ENCODE measurements at places on chromosomes 16 and 17.

DNA sequence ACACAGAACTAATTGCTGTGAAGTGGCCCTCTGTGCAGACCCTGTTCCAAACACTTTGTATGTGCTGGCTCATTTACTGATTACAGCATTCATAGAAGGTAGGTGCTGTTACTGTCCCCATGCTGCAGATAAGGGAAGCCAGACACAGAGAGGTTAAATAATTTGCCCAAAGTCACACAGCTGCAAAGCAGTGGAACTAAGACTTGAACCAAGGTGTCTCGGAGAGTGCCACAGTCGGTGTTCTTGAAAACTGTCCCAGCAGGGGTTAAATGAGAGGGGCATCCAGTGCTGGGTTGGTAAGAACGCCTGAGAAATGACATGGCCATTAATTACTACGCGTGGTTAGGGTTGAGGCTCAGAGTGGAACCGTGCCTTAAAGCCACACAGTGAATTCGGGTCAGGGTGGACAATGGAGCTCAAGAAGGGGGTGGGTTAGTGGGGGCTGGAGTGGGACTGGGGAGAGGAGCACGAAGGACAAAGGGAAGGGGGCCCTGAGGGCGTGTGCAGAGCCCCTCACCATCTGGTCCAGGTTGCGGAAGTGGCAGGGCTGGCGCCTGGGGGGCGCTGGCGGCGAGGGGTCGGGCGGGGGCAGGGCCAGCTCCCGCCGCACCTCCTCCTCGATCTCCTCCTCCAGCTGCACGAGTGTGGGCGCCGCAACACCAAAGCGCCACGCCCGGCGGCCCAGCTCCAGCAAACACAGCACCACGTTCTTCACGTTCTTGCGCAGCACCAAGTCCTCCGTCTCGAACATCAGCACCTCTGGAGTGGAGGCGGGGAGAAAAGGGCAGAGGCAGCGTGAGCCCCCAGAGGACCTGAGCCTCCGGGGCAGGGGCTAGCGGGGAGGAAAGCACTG lies 3.3 kb downstream of the GAS2L2 start:
- no peak overlapping the region for H3K4me3 ChIP-seq
- peaks cover 23% of the 10 kb centered on the region for H3K27me3 ChIP-seq
- DNase-seq: no peak
- H3K27ac ChIP-seq: no peak overlapping the region

DNA sequence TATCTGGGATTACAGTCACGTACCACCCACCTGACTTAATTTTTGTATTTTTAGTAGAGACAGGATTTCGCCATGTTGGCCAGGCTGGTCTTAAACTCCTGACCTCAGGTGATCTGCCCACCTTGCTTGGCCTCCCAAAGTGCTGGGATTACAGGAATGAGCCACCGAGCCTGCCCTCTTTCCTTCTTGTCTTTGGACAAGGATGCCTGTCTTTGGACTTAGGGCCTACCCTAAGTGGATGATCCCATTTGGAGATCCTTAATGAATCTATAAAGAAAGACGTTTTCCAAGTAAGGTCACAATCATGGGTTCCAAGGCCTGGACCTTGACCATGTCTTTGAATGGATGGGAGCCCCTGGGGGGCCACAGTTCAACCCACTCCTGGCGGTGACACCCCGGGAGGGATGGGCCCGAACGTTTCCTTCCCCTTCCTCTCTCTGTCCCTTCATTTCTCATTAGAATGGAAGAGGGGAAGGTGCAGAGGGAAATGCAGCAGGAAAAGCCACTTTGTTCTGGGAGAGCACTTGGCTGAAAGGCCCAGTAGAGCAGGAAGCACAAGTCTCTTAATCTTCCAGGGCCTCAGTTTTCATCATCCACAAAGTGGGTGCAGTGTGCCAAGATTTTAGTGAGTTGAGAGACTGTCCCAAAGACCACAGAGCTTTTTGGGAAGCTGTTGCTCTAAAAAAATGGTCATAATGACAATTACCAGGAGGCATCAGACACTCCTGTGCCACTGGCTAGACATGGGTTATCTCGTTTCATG lies 353.3 kb downstream of the SEC14L1 start:
- peak overlapping the region; percentile 16 for H3K27ac ChIP-seq
- H3K36me3 ChIP-seq: peaks cover 79% of the 10 kb centered on the region

- no peak overlapping the region for H3K4me3 ChIP-seq
- H3K36me3 ChIP-seq: no peaks in the 10 kb centered on the region
- peaks cover 5% of the 10 kb centered on the region for H3K4me1 ChIP-seq
- no peaks in the 10 kb centered on the region for H3K27me3 ChIP-seq
Observed at GRCh38 chr17:39001703-39002637, 34.8 kb upstream of the FBXO47 start.

DNA sequence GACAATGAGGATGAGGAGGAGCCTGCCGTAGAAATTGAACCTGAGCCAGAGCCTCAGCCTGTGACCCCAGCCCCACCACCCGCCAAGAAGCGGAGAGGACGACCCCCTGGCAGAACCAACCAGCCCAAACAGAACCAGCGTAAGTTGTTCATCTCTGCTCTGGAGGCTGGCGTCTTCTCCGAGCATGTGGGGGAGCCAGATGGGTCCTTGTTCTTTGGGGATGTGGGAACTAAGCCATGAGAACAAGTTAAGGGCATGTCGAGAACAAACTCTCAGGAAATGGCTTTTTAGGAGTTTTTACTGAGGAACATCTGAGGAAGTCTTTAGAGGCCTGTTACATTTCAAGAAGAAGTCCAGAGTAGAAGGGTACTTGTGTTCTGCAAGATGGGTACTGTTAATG lies 8.2 kb upstream of the CARMIL2 start:
- no peak for DNase-seq
- no peak overlapping the region for H3K4me3 ChIP-seq
- no peaks in the 10 kb centered on the region for H3K4me1 ChIP-seq
- H3K27me3 ChIP-seq: no peaks in the 10 kb centered on the region

DNA sequence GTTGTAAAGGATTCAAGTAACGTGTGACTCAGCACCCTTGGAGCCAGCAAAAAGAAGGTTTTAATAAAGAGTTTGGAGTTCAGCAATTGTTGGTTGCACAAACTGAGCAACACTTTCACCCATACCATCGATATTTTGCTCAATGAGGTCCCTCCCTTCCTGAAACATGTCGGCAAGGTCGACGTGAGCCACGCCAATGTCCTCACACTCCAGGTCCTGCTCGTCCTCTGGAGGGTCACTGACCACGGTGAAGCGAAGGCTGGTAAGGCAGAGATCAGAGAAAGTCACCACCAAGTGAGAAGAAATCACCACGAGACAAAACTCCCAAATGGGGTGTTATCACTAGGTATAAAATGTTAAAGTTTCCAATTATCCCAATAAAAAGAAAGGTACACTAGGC lies 98.3 kb downstream of the RPGRIP1L start:
- H3K4me1 ChIP-seq: no peaks in the 10 kb centered on the region
- no peak overlapping the region for H3K27ac ChIP-seq
- H3K4me3 ChIP-seq: no peak overlapping the region
- no peaks in the 10 kb centered on the region for H3K27me3 ChIP-seq

- DNase-seq: no peak
- H3K27me3 ChIP-seq: no peaks in the 10 kb centered on the region
- no peaks in the 10 kb centered on the region for H3K4me1 ChIP-seq
- H3K36me3 ChIP-seq: no peaks in the 10 kb centered on the region
- H3K27ac ChIP-seq: no peak overlapping the region
- no peak overlapping the region for H3K4me3 ChIP-seq
Observed at GRCh38 chr17:9935408-9935807, 30.3 kb upstream of the RCVRN start.

DNA sequence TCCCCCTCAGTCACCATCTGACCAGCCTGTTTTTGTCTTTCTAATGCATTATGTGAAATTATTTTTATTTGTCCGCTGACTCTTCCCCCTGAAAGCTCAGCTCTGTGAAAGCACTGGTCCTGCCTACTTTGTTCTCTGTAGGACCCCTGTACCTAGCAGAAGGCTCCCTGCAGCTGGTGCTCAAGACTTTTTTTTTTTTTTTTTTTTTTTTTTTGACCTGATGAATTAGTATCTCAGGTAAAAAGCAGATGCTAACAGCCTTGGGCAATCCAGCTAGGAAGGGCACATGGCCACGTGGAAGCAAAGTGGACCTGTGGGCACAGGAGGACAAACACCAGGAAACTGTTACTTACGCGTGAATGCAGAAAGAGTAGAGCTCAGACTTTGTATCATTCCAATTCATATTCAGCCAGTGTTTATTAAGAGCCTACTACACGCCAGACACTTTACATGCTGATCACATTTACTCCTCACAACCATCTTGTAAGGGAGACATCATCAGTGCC lies 629 bp upstream of the UNC119 start:
- H3K27ac ChIP-seq: peak overlapping the region; percentile 35
- peak overlapping the region; percentile 77 for H3K4me3 ChIP-seq
- no peaks in the 10 kb centered on the region for H3K27me3 ChIP-seq
- peaks cover 42% of the 10 kb centered on the region for H3K36me3 ChIP-seq

- no peak overlapping the region for H3K4me3 ChIP-seq
- no peaks in the 10 kb centered on the region for H3K4me1 ChIP-seq
- DNase-seq: no peak
Observed at GRCh38 chr16:74736531-74737157, 36.0 kb upstream of the MLKL start.

DNA sequence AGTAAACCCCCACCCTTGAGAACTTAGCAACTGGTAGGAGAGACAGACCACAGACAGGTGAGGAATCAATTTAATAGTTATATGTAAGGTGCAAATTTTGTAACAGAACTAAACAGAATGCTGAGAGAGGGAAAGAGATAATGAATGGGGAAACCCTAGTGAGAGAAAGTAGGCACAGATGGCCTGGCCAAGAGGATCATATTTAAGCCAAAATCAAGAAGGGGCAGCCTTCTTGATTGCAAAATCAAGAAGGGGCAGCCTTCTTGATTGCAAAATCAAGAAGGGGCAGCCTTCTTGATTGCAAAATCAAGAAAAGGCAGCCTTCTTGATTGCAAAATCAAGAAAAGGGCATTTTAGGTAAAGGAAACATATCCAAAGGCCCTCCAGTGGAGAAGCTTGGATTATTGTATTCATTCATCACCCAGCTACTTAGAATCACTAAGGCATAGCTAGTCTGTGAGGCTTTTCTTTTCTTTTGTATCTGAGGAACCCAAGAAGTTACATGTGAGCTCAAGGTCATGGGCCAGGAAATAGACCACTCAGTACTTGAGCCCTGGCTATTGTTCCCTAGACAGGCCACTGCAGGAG lies 190.6 kb downstream of the CYLD start:
- DNase-seq: no peak
- H3K27me3 ChIP-seq: no peaks in the 10 kb centered on the region
- H3K36me3 ChIP-seq: no peaks in the 10 kb centered on the region
- H3K27ac ChIP-seq: no peak overlapping the region

All from effector memory CD4-positive, alpha-beta T cell (primary cell).